Thoracic aorta endothelial cell (primary cell): ENCODE measurements at places on chromosomes 2 and 18. TPM values are rescaled to one million over a fixed set of nuclear protein-coding genes. Genes with fewer than 3 reads are reported as not detected.

Gene CXCR1
- total RNA-seq: not detected in 2 replicates

Gene TUBA3E
- not detected in 2 replicates for total RNA-seq

Gene CTLA4
- not detected in 2 replicates for total RNA-seq

Gene FAM110C
- total RNA-seq: not detected in 2 replicates

Gene C1QL2
- not detected in 2 replicates for total RNA-seq

Gene KYNU
- total RNA-seq: 0.43 TPM in 1 of 2 replicates, not detected in the other

Gene LINC00305
- total RNA-seq: not detected in 2 replicates

Gene GRB14
- 10.0 and 19.8 TPM in 2 replicates for total RNA-seq

Gene CAPN14
- total RNA-seq: under 0.01 and 0.14 TPM in 2 replicates

Gene EIF2AK3
- total RNA-seq: 20.7 and 21.0 TPM in 2 replicates

Gene IL36B
- not detected in 2 replicates for total RNA-seq

Gene SP5
- not detected in 2 replicates for total RNA-seq

Gene SRD5A2
- under 0.01 TPM in 1 of 2 replicates, not detected in the other for total RNA-seq

Gene C2orf66
- 0.22 and 0.40 TPM in 2 replicates for total RNA-seq

Gene PSMD14
- total RNA-seq: 156 and 158 TPM in 2 replicates

Gene REG3G
- total RNA-seq: not detected in 2 replicates

Gene TNFAIP6
- not detected in 2 replicates for total RNA-seq

Gene LONRF2
- under 0.01 TPM in 1 of 2 replicates, not detected in the other for total RNA-seq

Gene POTEC
- total RNA-seq: not detected in 2 replicates

Gene MC2R
- total RNA-seq: not detected in 2 replicates
